ENCODE measurements at places on chromosomes 6 and 20.

- no peak for DNase-seq
Measured at GRCh38 chr6:3522561-3523260, 65.9 kb upstream of the SLC22A23 start.

- no peak for DNase-seq
Measured at GRCh38 chr6:14274546-14275492, 157.2 kb downstream of the CD83 start.

- no peak for DNase-seq
Measured at GRCh38 chr6:164455835-164456234, 853.6 kb downstream of the C6orf118 start.

GRCh38 chr6:69861986-69862385 lies 4.4 kb upstream of the COL19A1 start:
- no peak for DNase-seq

- DNase-seq, result no peak
Measured at GRCh38 chr6:78324213-78324612, 543.1 kb upstream of the IRAK1BP1 start.

DNA sequence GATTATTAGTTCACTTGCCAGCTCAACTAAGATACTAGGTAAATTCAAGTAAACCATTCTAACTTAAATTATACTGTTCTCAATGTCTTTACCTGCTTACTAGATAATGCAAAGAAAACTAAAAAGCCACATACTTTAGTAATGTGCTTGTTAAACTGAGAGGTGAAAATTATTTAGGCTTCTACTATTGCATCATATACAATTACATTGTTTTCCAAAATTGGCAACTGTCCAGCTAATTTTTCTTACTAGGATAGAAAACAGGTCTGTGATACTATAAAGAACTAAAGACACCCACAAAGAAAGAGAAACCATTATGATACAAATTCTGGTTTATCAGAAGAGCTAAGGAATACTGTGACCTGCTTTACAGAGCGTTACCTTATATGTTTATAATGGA lies 45.6 kb upstream of the ALDH8A1 start:
- DNase-seq, result no peak

GRCh38 chr20:31537116-31537871 lies 23.1 kb downstream of the HM13 start:
- DNase-seq, result no peak

Measured in stimulated activated CD4-positive, alpha-beta T cell treated with anti-CD3 and anti-CD28 coated beads, Interleukin-2, amount 100 ng/mL, for 24 hours (primary cell).